AG08396 (cell line): ENCODE measurements at places on chromosomes 1 and 21.
A peak's percentile ranks its signal among the peaks of the same experiment; 100 is the strongest.

DNA sequence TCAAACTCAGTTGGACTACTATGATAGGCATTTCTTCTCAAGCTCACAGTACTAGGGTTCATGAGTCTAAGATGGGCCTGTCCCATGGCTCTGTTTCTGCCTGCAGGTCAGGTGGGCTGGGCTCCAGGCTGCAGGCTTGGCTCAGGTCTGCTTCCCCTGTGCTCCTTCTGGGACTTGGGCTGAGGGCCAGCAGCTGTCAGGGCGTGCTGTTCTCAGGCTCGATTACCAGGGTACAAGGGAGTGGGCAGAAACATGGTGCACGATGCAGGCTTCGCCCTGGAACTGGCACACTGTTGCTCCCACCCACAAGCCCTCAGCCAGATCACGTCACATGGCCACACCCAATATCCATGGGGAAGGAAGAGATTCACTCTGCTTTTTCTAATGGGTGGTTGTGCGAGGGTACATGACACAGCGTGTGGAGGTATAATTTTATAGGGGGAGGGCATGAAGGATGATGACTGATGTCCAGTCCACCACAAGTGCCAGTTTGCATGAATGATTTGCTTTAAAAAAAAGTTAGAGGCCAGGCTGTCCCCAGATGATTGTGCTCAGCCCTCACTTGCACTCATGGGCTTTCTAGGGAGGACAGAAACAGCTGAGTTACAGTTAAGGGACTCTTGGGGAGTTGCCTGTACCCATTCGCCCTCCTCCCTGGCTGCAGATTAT lies 118.0 kb downstream of the ACTL8 start:
- no peak for DNase-seq

DNA sequence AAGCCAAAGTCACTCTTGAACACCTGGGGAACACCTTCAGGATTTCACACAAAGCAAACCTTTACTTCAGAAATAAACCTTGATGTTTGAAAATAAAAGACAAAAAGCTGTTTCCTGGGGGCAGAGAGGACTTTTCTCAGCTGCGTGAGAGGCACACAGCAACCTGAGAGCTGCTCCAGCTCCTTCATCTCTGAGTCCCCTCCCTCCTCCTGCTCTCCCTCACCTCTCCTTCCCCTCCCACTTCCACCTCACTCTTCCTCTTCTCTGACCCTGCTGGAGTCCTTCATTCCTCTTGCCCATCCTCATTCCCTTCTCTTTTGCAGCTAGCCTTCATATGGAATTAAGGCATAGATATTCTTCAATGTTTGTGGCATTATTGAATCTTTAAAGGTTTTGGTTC lies 208.4 kb downstream of the OMA1 start:
- no peak for DNase-seq

GRCh38 chr1:164834641-164835040 lies 275.7 kb downstream of the PBX1 start:
- no peak for DNase-seq

DNA sequence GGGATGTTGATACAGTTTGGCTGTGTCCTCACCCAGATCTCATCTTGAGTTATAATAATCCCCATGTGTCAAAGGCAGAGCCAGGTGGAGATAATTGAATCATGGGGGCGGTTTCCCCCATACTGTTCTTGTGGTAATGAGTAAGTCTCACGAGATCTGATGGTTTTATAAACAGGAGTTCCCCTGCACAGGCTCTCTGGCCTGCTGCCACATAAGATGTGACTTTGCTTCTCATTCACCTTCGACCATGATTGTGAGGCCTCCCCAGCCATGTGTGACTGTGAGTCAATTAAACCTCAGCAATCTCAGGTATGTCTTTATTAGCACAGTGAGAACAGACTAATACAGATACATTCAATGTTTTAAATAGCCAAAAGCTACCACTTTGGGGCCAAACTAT lies 41.1 kb downstream of the SLC35F3 start:
- DNase-seq, result no peak

DNA sequence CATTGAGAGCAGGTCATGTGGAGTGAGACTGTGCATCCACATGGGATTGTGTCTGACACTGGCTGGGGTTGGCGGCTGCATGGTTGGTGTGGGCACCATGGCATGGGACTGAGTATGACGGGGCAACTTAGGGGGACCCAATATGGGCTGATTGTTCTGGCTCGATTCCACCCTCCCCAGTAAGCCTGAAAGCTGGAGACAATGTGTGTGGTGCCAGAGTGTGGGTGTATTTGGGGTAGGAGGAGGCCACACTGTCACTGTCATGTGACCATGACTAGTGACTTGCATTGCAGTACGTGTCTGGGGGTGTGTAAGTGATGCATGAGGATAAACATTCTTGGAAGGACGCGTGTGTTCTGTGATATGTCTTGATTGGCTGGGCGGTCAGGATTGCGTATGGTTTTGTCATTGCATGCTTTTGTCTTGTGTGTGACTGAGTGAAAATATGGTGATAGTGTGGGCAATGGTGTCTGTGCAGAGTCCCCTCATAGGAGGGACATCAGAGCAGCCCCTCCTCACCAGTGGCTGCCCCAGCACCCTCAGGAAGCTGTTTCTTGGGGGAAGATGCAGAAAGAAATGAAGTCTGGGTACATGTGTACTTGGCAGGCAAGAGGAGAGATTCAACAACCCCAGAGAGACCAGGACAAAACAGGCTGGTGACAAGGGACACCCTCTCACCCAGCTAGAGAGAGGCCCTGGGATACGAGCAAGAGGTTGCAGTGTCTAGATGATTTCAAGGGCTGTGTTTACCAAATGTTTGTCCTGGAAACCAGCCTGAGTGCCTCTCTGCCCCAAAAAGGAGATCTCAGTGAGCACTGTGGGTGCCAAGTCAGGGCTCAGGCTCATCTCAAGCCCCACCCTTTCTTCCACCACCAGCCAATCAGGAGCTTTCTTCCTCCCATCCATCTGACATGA lies 36.3 kb downstream of the SDC3 start:
- no peak for DNase-seq

DNA sequence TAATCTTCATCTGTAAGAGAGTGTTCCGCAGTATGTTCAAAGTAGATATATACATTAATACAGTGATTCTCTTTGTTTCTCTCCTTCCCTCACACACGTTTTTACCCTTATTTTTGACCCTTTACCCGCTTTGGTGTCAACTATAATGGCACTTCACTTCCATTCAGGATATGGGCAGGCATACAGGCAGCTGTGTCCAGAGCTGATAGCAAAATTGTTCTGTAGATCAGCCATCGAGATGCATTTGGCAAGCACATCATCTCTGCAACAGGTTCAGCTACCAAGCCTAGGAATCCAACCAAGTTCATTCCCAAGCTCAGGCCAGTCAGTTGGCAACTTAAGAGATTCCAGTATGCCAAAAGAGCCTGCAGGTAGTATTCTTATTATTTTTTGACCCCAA lies 74.8 kb downstream of the FNBP1L start:
- DNase-seq, result no peak

DNA sequence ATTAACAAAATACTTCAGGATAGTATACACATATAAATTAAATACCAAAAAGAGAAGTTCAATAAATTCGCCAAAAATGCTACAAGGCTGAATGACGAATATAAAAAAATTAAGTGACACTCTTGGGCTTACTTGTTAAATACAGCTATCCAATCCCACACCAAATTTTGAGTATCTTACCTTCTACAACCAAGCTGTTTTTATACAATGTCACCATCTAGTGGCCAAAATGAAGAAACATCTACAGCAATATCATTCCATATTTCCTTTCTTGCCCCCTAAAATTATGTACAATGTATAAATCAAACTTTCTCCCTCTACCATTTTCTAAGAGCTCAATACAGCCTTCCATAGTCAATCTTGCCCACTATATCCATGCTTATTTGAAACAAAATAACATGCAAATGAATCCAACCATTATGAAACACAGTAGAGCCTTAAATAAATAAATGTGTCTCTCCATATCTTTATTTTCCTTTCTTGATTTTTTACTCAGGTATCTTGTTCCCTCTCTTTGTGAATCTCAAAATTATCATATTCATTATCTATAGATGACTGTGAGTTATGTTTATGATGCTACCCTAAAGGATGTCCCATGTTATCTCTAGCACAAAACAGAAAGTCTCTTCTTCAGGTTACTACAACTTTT lies 86.3 kb downstream of the ACBD6 start:
- peak; percentile 29 for DNase-seq

DNA sequence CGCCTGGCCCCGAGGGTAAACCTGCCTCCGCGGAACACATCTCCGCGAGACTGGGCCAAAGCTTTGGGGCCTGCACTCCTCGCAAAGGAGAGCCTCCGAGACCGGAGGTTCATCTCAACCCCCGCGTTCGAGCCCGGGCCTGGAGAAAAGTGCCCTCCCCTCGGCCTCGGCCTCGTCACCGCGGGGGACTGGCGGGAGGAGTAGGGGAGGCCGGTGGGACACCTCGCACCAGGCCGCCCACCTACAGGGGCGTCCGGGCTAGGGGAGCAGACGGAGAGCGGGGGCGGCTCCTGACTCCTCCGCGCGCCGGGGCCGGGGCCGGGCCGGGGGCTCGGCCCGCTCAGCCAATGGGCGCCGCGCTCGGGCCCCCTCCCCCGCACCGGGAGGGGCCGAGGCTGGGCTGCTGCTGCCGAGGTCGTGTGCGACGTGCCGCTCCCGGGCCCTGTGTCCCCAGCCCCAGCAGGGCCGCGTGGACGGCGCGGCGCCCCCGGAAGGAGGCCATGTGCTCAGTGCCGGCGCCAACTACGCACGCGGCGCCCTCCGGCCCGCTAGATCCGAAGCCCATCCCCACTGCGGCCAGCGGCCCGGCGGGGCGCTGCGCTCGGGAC lies 684 bp downstream of the SLC2A1 start:
- DNase-seq, result peak; percentile 89
